ENCODE measurements at places on chromosomes 5 and 9.

DNA sequence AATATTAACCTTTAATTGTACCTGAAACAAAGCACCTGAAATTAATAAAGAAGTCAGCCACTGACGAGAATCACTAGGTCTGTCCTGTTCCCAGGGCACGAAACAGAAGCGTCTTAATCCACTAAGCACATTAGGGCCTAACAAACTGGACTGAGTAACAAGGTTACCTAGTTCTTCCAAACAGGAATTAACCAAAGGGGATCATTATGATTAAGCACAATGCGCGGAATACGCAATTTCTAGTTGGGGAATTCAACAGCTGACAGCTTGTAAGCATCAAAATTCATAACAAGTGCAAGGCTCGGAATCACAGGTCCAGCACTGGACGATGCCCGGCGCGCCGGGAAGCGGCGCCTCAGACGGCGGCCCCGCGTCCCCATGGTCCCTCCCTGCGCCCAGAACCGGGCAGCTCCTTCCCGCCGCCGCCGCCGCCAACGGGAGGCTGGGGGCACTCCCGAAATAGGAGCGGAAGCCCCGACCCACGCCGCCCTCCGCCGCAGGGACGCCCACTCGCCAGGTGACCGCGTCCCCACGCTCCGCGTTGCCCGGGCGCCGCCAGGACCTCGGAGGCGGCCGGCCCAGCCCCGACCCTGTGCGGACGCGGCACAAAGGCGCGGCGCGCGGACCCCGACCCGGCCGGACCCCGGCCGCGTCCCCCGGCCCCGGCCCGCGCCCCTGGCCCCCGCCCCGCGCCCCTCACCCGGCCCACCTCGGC lies 898 bp downstream of the CAMSAP1 start:
- DNase-seq = no peak

- no peak for DNase-seq
Measured at GRCh38 chr5:39013938-39014337, 60.3 kb downstream of the RICTOR start.

- no peak for DNase-seq
Measured at GRCh38 chr9:134585021-134585561, 56.5 kb upstream of the COL5A1 start.

DNA sequence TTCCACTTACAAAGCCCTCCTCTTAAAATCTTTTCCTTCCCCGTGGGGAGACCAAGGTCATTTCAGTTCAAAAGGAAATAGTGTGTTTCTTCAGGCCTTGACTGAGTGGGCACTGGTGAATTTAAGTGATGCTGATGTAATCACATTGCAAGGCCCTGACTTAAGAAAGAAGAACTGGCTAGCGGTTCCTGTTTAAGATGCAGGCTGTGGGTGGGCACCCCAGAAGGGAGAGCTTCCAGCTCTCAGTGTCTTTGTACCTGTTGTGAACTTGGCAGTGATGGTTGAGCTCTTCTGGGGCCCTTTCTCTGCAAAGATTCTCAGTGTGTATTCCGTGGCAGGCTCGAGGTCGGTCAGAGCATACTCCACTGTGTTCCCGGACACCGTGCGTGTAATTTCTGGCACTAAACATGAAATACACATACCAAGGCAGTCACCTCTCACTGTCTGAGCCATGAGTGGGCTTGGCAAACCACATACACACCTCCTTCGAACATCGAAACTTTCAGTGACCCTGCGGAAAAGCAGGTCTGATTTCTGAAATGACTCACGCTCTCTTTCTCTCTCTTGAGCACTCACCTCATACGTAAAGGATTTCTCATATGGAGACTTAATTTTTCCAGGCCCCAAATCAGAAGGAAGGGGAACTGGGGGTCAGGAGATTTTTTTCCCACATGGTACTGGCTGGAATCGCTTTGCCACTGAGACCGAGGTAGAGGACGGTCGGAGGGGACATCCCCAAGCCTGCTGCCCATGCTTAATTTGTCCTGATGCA lies 81.9 kb downstream of the TNC start:
- no peak for DNase-seq

- no peak for DNase-seq
Measured at GRCh38 chr5:102762095-102762534, 7.0 kb downstream of the PAM start.

GRCh38 chr5:146921225-146921624 lies 42.7 kb upstream of the PPP2R2B start:
- no peak for DNase-seq

DNA sequence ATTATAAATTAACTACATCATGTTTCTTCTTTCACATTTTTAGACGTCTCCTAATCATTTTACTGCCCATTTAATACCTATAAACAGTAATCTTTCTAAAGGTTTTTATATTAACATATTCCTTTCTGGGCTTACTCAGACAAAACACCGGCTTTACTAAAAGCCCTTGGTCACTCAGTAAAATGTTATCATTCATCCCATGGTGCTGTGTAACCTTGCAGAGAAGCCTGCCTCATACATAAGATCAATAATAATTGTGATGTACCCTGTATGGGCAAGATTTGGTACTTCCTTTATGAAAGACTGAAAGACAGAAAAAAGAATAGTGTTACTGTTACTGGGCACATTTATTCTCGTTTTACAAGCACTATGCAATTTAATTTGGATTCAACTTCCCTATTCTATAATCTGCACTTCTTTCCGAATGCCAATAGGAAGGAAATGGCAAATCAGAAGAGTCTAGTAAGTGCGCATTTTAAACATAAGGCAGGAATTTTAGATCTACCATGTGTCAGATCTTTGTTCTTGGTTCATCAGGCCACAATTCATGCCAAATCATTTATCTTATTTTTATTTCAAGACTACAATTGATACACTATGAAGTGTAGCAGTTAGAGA lies 522.2 kb downstream of the CSNK1G3 start:
- no peak for DNase-seq

- no peak for DNase-seq
Measured at GRCh38 chr5:57749396-57749795, 266.8 kb upstream of the ACTBL2 start.

GRCh38 chr5:14702238-14702839 lies 37.8 kb downstream of the OTULIN start:
- no peak for DNase-seq

- no peak for DNase-seq
Measured at GRCh38 chr5:95810305-95811125, 12.0 kb downstream of the GLRX start.

DNA sequence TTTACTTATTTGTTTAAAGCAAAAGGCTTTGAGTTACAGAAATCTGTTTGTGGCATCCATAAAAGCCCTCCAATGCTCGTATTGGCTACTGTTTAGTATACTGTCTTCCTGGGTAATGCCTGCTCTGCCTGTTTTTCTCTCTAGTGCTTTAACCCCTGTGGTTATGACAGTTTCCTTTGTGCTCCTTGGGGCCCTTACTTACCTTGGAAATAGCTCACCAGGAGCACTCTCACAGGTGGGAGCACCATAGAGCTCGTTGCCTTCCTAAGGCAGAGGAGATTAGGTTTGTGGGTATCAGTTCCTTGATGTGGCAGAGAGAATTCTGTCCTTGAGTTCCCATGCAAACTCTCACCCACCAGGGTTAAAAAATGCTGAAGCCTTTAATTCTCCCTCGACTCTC lies 242.8 kb downstream of the CDH18 start:
- no peak for DNase-seq

GRCh38 chr5:122741681-122742080 lies 33.2 kb upstream of the SNX2 start:
- DNase-seq = no peak

- DNase-seq = no peak
Measured at GRCh38 chr9:4714266-4715016, 26.6 kb downstream of the AK3 start.

DNA sequence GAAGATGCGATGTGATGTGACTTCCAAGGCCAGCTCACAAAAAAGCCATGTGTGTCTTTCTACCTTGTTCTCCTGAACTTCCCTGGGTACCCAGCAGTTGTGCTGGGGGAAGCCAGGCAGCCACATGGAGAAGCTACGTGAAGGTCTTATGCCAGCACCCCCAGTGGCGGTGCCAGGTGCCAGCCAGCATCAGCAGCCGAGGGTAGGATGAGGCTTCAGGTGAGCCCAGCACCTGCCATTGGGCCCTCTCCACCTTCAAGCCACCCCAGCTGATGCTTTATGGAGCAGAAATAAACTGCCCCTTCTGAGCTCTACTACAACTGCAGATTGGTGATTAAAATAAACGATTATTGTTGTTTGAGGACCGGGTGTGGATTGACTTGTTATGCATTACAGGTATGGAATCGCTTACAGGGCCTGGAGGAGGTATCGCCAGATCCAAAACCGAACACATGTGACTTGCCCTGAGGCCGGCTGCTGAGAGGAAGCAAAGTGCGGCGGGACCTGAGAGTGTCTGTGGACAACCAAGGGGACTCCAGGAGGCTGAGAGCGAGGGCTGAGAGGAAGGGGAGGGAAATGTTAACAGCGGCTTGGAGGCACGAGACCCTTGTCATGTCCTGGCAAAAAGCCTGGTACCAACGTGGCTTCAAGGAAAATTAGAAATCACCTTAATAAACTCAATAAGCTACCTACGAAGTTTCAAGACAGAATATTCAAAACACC lies 36.0 kb upstream of the OLFM1 start:
- no peak for DNase-seq

GRCh38 chr5:1594357-1595106 lies 70.8 kb upstream of the LPCAT1 start:
- peak; percentile 75 for DNase-seq

DNA sequence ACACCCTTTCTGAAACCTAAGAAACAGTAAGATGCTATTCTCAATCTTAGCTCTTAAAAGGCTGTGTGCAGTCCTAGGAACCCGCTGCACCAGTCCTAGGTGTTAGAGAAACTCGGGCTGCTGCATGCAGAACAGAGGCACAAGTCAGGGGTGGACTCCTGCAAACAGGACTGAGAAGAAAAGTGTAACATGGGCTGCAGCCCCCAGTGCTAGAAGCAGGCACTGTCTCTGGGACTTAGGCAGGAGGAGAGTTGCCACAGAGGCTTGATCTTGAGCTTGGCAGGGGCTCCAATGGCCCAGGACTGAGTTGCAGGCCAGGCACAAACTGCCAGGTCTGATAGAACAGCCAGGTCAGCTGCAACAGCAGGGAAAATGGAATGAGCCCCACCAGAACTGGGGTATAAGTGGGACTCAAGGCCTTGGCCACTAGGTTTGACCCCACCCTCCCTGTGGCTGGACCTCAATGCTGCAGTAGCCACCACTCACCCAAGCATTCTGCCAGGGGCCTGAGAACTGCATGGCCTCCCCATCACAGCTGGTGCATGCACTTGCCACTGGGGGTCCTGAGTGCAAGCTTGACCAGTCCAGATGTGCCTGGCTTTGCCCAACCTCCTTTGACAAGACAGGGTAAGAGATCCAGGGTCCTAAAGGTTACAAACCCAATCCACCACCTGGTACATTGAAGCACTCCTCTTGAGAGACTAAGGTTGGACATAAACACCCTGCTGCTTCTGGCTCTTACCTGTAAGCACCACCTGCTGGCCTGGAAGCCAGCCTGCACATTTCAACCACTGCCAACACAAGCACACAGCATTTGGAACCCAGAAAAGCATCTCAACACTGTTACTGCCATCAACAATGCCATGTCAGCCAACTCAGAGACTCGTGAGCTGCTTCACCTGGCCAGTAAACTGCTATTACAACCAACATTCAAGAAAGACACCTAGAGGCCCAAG lies 103.3 kb downstream of the FBXL17 start:
- DNase-seq = no peak

DNA sequence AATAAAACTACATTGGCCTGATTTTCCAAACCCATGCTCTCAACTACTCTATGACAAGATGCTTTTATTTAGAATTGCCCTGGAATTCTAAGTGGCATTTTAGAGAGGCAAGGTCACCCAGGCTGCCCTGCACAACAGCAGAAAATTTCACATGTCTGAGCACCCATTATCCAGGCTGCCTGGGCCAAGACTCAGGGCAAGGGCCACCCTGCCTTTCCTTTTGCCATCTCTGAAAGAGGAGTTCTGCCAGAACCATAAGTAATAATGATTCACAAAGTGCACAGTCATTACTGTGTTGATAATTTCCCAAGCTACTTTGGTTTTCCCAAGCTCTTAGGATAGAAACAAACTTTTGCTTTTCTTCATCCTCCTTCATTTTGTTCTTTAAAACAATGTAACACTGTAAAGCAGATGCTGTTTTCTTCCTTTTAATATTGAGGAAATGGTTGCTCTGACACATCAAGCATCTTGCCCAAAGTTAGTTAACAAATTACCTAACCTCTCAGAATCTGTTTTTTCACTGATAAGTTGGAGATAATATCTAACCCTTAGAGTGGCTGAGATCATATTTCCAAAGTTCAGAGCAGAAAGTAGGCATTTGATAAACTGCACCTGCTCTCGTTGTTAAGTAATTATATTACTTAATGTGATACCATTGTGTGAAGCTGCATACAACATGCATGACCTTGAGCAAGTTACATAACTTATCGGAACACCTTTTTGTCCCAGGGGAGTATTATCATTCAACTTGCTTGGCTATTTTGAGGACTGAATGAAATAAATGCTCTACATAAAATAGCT lies 325.6 kb downstream of the PRELID2 start:
- no peak for DNase-seq

- DNase-seq = no peak
Measured at GRCh38 chr9:92058723-92059444, 56.3 kb downstream of the SPTLC1 start.

- no peak for DNase-seq
Measured at GRCh38 chr9:25260046-25260445, 418.2 kb downstream of the TUSC1 start.

DNA sequence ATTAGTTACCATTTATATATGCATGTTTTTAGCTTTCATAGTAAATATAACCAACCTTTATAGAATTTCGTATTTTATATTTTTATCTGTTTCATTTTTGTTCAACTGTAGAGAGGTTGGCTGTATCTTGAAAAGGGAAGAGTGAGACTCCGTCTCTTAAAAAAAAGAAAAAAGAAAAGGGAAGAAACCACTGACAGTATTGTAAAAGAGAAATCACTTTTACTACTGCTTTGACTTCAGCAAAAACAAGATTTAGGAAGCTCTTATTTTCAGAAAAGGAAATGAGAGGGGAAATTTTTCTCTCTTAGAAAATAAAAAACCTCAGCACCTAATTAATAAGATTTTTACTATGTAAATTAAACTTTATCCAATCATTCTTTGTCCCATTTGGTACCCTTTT lies 14.4 kb downstream of the POLK start:
- no peak for DNase-seq

- DNase-seq = no peak
Measured at GRCh38 chr9:78954286-78954685, 617.5 kb upstream of the TLE4 start.

DNA sequence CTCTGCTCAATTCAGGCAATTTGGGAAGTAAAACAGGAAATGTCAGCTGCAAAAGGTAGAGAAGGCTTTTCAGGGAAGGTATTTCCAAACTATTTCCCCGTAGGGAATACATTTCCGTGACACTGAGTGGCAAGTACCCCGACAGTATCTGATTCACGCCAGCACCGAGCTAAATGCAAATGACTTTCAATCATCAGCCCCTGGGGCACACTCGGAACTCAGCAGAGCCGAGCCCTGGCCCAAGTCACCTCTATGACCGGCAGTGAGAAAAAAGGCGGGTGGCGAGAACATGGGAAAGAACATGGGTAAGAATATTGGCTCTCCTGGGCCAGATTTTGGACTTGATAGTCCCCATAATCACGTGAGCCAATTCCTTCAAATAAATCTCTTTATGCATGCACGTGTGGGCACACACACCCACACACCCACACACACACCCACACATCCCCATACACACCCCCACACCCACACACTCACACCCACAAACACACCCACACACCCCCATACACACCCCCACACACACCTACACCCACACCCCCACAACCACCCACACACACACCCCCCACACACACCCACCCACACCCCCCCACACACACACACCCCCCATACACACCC lies 43.0 kb downstream of the COL23A1 start:
- no peak for DNase-seq

GRCh38 chr5:9498541-9499497 lies 47.1 kb downstream of the SEMA5A start:
- peak; percentile 16 for DNase-seq

Data from DMS79 (cell line).